CD4-positive, alpha-beta T cell treated with Interleukin-6 for 4 hours (primary cell): ENCODE measurements at places on chromosomes 11 and 22.

DNA sequence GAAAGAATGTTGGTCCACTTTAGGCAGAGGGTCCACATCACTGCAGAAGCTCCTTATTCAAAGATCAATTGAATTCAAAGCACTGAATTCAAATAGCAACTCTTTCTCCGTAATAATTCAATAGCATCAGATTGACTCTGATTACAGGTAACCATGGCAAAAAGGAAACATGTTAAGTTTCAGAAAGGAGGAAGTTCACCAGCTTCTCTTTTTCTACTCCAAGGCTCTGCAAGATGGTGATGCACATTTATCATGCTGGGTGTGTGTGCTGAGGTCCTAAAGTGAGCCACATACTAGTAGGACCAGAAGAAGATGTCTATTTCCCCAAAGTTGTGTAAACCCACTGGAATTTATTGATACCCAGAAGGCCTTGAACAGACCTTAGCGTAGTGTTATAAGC is 18.0 kb upstream of the DRD2 start:
- DNase-seq, result no peak

DNA sequence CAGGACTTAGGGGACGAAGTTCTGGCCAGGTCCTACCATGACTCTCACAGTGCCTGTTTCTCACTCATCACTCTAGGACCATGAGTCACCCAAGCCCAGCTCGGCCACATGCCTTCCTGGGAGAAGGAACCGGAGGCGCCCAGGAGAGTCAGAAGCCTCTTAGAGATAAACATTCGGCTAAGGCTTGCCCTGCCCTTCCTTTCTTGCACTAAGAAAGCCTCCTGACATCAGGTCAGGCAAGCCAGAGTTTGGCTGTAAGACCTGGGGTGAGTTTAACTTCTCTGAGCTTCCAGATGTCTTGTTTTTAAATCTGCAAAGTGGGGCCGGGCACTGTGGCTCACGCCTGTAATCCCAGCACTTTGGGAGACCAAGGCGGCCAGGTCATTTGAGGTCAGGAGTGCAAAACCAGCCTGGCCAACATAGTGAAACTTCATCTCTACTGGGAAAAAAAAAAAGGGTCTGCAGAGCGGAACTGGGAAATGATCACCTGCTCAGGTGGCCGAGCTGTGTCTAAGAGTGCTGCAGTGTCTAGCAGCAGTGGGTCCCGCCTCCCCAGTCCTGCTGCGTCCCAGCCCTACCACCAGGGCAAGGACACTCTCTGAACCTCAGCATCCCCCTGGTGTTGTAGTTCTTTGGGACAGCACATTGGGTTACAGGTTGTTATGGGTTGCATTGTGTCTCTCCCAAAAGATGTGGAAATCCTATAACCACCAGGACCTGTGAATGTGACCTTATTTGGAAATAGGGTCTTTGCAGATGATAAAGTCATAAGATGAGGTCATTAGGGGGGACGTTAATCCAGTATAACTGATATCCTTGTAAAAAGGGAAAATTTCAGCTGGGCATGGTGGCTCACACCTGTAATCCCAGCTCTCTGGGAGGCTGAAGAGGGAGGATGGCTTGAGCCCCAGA is 1.8 kb upstream of the CARS1 start:
- DNase-seq, result no peak

DNA sequence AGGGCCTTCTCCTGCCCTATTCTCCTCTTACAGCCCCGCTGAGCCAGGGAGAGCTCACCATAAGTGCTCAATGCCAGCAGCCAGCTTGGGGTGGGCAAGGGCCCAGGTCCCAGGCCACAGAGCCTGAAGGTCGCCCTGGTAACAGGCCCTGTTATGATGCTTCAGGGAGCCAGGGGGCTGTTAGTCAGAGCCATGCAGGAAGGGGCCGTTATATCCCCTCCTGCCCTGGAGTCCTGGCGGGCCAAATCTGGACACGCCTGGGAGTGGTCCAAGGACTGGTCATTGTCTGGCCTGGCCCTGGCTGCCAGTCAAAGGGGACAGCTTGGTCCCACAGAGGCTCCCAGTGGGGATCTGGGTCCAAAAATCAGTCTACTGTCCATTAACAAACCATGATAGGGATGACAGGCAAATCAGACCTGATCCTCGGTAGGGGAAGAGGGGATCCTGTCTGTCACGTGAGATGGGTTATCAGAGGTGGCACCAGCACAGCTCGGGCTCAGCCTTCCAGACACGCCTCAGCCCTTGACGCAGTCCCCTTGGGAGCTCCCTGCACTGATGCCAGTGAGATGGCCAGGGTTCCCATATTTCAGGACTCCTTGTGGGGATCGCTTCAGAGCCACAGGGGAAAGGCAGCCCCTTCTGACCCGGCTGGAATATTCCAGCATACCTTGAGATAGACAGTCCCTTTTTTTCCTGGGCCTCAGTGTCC is 55.9 kb downstream of the LRRC32 start:
- DNase-seq, result no peak

DNA sequence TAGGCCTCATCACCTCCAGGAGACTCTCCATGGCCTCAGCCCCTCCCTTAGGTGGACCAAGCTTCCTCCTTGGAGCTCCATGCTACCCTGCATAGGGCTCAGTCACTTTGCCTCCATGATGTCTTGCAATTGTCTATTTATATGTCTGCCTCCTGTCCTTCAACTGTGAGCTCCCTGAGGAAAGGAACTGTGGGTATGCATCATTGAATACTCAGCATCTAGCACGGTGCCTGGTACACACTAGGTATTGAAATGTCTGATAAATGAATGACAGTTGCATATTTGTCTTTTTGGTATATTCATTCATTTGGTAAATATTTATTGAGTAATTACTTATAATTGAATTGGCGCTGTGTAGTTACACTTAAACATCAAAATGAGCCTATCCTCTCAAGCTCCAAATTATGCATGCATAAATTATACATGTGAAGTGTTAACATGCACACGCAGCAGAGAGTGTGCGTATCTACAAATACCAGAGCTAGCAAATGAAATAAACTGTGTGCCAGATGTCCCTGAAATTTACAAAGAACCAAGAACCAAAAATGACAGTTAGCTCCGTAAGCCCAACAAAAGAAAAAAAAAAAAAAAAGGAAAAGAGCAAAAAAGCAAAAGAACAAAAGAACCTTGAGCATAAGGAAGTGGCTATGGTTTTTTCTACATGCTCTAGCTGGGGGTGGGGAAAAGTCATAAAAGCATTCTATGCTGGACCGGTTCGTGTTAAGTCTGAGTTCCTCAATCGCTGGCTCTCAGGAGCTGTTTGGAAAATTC is 25.2 kb downstream of the GRAP2 start:
- DNase-seq, result peak; percentile 51
